ENCODE measurements at places on chromosomes 1 and 21.
A peak's percentile ranks its signal among the peaks of the same experiment; 100 is the strongest.

DNA sequence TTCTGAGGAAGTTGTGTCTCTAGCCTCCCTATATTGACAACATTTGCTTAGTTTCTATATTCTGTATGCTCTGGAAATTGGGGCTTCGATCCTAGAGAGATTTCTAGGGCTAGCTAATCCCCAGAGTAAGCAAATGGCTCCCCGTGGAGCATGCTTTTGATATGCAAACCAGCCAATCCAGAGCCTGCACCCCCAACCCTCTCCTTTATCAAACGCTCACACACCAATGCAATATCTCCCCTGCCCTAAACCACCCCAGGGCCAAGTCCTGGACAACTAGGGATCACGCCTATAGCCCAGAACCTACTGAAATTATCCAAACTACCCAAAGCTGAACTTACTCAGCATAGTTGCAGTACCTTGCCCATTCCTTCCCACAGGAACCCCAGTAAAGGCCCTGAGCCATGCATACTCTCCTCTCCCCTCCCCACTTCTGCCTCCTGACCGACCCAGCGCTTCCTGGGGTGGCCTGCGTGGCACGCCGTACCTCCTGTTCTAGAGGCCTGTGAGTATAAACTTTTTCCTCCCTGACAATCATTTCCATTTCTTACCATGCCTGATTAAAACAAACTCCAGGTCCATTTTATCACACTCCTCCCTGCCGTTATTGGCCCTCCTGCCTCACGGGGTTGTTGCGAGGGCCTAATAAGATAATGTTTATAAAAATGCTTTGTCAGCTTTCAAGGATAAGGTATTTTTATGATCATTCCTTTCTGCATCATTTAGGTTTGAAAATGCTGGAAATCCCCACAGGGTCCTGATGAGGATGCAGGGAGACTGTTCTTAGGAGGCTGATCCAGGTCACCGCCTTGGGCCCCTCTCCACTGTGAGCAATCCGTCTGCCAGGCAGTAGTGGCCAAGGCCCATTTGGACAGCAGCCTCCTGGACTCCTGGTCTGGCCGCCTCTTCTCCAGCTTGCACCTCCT lies 102.7 kb downstream of the TENT5C start:
- no peak for DNase-seq

GRCh38 chr1:156935505-156936128 lies 15.2 kb downstream of the LRRC71 start:
- no peak for DNase-seq

DNA sequence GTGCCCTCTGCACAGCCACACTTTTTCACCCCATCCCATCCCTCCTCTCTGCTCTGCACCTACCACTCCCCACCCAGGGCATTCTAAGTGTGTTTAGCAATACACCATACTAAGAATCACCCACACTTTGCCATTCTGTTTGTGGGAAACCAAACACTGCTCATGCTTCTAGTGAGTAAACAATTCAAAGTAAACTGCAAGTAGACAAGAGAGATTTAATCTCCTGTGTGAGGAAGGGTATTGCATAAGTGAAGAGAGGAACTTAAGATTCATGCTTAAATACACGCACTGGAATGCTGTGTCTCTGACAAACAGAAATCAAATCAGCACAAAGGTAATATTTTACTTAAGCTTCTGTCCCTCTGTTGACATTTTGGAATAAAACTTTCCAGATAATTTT lies 4.8 kb upstream of the EDARADD start:
- no peak for DNase-seq

DNA sequence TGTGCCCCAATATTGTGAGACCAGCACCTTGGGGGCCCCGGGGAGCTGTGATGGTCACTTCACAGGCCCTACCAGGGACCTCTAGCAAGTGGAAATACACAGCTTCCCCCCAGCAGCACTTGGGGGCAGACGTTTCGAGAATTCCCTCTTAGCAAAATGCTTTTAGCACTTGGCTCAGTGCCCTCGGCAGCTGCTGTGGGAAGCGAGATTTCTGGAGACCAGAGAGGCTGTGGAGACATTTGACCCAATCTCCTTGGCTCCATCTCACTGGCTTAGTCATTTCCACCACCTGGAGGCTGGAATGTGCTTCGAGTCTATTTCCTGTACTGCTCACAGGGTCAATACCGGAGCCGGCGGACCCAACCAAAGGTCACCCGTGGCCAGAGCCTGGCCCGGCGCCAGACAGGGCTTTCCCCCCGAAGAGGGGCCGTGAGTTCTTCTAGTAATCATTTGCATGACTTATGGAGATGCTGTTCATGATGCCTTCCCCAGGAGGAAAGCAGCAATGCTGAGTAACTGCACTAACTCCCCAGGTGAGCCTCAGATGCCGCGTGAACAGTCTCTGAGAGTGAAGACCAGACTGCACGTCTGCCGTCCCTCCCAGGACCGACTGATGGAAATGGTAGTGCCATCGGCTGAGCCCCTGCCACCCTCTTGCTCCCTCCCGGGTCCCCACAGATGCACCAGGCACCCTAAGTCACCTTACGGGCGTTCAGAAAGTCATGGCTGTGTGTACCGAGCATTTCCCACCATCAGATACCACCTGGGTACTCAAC lies 4.4 kb upstream of the C2CD2 start:
- no peak for DNase-seq

DNA sequence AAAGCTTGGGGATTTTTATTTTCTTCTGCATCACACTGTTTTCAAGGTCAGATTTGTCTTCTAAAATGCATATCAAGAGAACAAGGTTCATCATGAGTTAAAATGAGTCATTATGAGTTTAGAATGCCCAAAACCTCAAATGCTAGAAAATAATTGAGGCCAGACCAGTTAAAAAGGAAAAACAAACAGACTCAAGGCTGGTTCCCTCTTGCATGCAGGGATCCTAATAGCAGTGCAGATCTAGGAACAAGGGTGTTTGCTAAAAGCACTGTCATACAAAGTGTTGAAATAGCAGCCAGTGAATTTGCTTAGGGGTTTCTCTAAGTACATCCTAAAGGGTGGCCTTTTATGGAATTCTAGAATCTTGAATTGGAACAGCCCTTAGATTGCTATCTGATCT lies 15.3 kb downstream of the BEND5 start:
- no peak for DNase-seq

DNA sequence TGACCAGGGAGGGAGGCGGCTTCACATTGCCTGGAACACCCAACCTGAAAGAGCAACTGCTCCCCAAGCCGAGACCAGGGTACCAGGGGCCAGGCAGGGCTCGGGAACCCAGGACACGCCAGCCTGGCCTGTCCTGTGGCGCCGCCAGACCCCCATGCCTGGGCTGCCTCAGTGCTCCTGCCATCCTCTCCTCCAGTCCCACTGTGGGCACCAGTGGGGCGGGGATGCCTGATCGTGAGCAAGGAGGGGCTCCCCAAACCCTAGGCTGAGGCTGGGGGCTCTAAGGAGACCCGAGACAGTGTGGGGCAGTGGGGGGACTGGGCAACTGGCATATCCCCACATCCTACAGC lies 45.1 kb downstream of the WNT9A start:
- no peak for DNase-seq

DNA sequence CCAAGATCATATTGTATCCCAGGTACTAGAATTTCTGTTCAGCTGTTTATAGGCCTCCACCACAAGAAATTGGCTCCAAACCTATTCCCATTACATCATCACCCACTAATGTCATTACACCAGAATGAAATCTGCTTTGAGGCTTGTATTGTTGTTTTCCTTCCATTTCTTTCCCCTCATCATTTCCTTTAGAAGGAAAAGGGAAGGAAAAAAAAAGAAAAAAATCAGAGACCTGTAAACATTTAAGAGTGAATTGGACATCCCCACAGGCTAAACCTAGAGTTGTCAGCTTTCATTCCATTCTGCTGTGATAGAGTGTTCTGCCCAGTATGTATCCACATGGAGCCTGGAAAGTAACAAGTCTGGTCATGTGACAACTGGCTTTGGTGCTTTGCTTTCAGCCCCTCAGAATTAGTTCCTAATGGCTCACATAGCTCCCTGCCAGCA lies 44.6 kb downstream of the NFYC start:
- DNase-seq, result no peak

GRCh38 chr1:160351629-160352028 lies 8.4 kb downstream of the NCSTN start:
- DNase-seq, result no peak

- DNase-seq, result no peak
Observed at GRCh38 chr1:208054485-208054884, 143.6 kb upstream of the CD34 start.

- no peak for DNase-seq
Observed at GRCh38 chr1:9316080-9316444, 23.4 kb downstream of the SPSB1 start.

DNA sequence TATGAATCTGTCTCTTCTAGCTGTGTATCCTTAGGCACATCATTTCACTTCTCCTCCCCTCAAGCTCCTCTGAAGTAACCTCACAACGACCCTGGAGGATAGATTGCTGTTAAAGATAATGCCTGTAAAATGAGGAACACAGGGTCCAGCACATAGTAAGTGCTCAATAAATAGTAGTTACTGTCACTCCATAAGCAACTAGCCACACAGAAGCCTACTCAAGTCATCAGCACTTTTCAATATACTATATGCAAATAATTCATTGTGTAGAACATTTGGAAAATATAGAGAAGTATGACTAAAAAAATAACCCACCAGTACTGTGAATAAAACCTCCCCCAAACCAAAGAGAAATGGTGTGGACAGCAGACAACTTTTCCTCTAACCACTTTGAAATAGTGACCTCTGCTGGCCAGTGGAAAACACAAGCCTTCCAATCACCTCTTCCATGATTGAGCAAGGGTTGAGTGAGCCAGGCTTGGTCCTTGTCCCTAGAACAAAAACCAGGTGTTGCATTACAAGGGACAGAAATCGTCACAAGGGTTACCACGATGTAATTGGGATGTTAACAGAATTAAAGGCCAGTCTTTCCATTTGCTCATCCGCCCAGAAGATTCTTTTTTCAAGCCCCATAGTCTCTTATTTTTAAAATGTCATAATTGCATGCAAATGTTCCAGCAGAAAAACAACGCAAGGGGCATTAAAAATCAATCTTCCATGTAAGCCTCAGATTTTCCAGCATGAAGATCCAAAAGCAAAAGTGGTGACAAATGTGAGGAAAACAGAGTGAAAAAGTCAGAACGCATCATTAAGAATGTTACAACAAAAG lies 15.7 kb upstream of the GLIS1 start:
- DNase-seq, result peak; percentile 62
